ENCODE measurements at places on chromosomes 3 and 15. TPM values are rescaled to one million over a fixed set of nuclear protein-coding genes. Genes with fewer than 3 reads are reported as not detected.

DNA sequence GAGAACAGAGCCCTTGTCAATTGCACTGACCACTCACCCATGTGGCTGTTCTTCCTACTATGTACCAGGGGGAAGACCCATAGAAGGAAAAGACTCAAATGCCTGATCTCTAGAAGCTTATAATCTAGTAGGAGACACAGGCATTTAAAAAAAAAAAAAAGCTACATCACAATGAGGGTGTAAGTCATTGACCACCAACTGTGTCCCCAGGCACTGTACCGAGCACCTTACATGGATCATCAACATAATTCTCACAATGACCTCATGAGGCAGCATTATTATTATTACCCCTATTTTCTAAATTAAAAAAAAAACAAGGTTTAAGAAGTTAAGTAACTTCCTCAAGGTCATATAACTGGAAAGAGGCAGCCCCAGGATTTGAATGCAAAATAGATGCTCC lies 247.4 kb downstream of the SHOX2 start:
- peaks cover 3% of the 10 kb centered on the region for H3K4me1 ChIP-seq
- DNase-seq = no peak
- H3K36me3 ChIP-seq = no peaks in the 10 kb centered on the region

The CCR9 gene
- not detected for total RNA-seq

- no peak overlapping the region for H3K4me3 ChIP-seq
- H3K4me1 ChIP-seq = 0 out of 2 replicates have a peak, but pooled peaks cover 4% of the 10 kb centered on the region
- H3K36me3 ChIP-seq = no peaks in the 10 kb centered on the region
- no peak overlapping the region for H3K27ac ChIP-seq
- no peak for DNase-seq
Measured at GRCh38 chr3:20080956-20081554, 40.8 kb downstream of the KAT2B start.

- no peak overlapping the region for H3K27ac ChIP-seq
- H3K36me3 ChIP-seq = peaks cover 57% of the 10 kb centered on the region
- no peaks in the 10 kb centered on the region for H3K4me1 ChIP-seq
- H3K27me3 ChIP-seq = no peaks in the 10 kb centered on the region
- no peak for DNase-seq
- no peak overlapping the region for H3K4me3 ChIP-seq
Measured at GRCh38 chr15:69435985-69436384, 16.6 kb upstream of the RPLP1 start.

The HRH1 gene
- 0.35 TPM for total RNA-seq

The CHRM5 gene
- total RNA-seq = not detected

GRCh38 chr3:46947546-46947901 lies 29.0 kb downstream of the CCDC12 start:
- no peak for DNase-seq
- H3K27ac ChIP-seq = no peak overlapping the region

- H3K27ac ChIP-seq = no peak overlapping the region
- no peaks in the 10 kb centered on the region for H3K27me3 ChIP-seq
- H3K4me3 ChIP-seq = no peak overlapping the region
- peak; percentile 76 for DNase-seq
Measured at GRCh38 chr15:57861034-57861638, 154.6 kb downstream of the POLR2M start.

DNA sequence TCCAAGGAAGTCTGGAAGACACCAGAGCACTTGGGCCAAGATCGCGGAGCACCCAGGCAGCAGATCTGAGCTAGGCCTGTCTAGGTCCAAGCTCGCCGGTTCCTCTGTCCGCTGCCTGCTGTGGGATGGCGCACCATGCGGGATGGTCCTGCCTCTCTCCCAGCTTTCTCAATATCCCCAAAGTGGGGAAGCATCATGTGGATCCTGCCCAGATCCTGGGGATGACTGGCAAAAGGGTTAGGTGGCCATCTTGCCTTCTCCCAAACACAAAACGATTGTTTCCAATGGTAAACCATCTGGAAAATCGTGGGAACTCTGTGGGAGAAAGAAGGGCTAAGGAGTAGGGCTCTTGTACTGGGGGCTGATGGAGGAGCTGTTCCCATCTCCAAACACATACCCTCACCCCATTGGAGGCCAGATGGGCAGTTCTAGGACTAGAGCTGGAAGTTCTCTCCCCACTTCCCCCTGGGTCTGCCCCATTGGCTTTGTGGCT lies 8.9 kb downstream of the PRKCD start:
- H3K36me3 ChIP-seq = no peaks in the 10 kb centered on the region
- DNase-seq = no peak
- H3K27ac ChIP-seq = no peak overlapping the region
- H3K4me1 ChIP-seq = peaks cover 18% of the 10 kb centered on the region

- H3K27me3 ChIP-seq = no peaks in the 10 kb centered on the region
- no peaks in the 10 kb centered on the region for H3K36me3 ChIP-seq
- DNase-seq = peak; percentile 52
- H3K4me1 ChIP-seq = peaks cover 31% of the 10 kb centered on the region
- H3K4me3 ChIP-seq = no peak overlapping the region
Measured at GRCh38 chr15:26639966-26640365, 132.9 kb downstream of the GABRB3 start.

DNA sequence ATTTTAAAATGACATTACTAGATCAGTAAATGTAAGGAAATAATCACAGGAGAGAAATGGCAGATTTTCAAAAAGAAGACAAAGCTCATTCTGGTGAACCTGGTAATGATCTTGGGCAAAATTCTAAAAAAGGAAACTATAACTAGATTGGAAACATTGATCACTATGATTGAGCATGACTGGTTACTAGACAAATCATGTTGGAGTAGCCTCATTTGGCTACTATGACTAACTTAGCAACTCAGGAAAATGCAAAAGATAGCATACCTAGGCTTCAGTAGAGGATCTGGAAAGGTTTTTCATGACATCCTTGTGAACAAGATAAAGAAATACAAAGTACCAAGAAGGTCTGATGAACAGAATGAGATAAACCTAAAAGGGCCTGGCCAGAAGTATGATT lies 7.6 kb upstream of the TMF1 start:
- no peak overlapping the region for H3K4me3 ChIP-seq
- peaks cover 43% of the 10 kb centered on the region for H3K36me3 ChIP-seq
- no peak overlapping the region for H3K27ac ChIP-seq
- no peaks in the 10 kb centered on the region for H3K27me3 ChIP-seq
- DNase-seq = no peak
- no peaks in the 10 kb centered on the region for H3K4me1 ChIP-seq

GRCh38 chr3:158167737-158168557 lies 58.1 kb downstream of the RSRC1 start:
- no peaks in the 10 kb centered on the region for H3K36me3 ChIP-seq
- H3K27me3 ChIP-seq = no peaks in the 10 kb centered on the region
- H3K4me3 ChIP-seq = no peak overlapping the region
- H3K4me1 ChIP-seq = 0 out of 2 replicates have a peak, but pooled peaks cover 3% of the 10 kb centered on the region
- no peak overlapping the region for H3K27ac ChIP-seq
- no peak for DNase-seq

DNA sequence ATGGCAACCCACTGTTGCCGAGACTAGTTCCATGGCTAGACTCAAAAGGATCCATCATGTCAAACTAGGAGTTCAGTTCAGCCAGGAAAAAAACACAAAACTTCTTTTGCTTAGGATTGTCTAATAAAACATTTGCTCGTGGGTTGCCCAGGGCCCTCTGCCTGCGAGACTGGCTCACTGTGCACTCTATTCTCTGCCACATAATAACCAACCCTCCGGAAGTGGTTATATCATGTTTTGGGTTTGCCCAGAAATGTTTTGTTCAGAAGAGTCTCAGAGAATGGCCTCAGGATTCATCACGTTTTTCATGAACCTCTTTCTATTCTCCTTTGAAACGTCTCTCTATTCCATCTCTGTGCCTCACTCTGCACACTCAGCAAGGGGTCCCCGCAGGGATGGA lies 216.1 kb downstream of the SV2B start:
- no peaks in the 10 kb centered on the region for H3K4me1 ChIP-seq
- DNase-seq = no peak
- H3K27ac ChIP-seq = no peak overlapping the region
- no peaks in the 10 kb centered on the region for H3K36me3 ChIP-seq
- H3K27me3 ChIP-seq = no peaks in the 10 kb centered on the region

GRCh38 chr3:181941250-181941649 lies 229.5 kb downstream of the SOX2 start:
- H3K27me3 ChIP-seq = no peaks in the 10 kb centered on the region
- peaks cover 36% of the 10 kb centered on the region for H3K4me1 ChIP-seq
- H3K36me3 ChIP-seq = no peaks in the 10 kb centered on the region
- no peak for DNase-seq
- no peak overlapping the region for H3K27ac ChIP-seq

GRCh38 chr15:44490622-44491021 lies 46.3 kb upstream of the EIF3J start:
- H3K36me3 ChIP-seq = peaks cover 17% of the 10 kb centered on the region
- DNase-seq = no peak
- H3K27ac ChIP-seq = no peak overlapping the region
- no peak overlapping the region for H3K4me3 ChIP-seq
- H3K27me3 ChIP-seq = no peaks in the 10 kb centered on the region
- no peaks in the 10 kb centered on the region for H3K4me1 ChIP-seq

GRCh38 chr3:3627114-3627513 lies 172.1 kb upstream of the LRRN1 start:
- no peaks in the 10 kb centered on the region for H3K27me3 ChIP-seq
- H3K4me3 ChIP-seq = no peak overlapping the region
- no peak overlapping the region for H3K27ac ChIP-seq
- no peaks in the 10 kb centered on the region for H3K36me3 ChIP-seq
- no peak for DNase-seq

DNA sequence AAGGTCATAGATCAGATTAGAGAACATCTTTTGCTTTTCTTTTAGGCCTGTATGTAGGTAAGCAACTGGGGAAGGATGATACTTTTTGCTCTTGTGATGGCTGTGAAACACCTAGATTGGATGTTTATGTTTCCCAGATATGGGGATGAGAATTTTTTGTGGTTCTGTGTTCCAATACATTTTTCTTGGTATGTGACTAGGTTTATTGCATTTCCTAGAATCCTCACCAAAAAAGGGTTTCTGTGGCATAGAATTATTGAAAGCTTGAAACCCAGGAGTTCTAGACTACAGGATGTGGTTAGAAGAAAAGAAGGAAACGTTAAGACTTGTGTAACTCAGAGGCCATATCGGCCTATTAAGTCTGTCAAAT lies 25.8 kb downstream of the OXNAD1 start:
- DNase-seq = no peak
- no peaks in the 10 kb centered on the region for H3K27me3 ChIP-seq

- H3K27me3 ChIP-seq = no peaks in the 10 kb centered on the region
- no peaks in the 10 kb centered on the region for H3K36me3 ChIP-seq
- peaks cover 7% of the 10 kb centered on the region for H3K4me1 ChIP-seq
- no peak overlapping the region for H3K27ac ChIP-seq
- H3K4me3 ChIP-seq = no peak overlapping the region
Measured at GRCh38 chr3:36804295-36805055, 40.1 kb upstream of the DCLK3 start.

- H3K36me3 ChIP-seq = no peaks in the 10 kb centered on the region
- no peak overlapping the region for H3K27ac ChIP-seq
- H3K27me3 ChIP-seq = no peaks in the 10 kb centered on the region
Measured at GRCh38 chr3:40617084-40617483, 92.3 kb downstream of the ZNF621 start.

DNA sequence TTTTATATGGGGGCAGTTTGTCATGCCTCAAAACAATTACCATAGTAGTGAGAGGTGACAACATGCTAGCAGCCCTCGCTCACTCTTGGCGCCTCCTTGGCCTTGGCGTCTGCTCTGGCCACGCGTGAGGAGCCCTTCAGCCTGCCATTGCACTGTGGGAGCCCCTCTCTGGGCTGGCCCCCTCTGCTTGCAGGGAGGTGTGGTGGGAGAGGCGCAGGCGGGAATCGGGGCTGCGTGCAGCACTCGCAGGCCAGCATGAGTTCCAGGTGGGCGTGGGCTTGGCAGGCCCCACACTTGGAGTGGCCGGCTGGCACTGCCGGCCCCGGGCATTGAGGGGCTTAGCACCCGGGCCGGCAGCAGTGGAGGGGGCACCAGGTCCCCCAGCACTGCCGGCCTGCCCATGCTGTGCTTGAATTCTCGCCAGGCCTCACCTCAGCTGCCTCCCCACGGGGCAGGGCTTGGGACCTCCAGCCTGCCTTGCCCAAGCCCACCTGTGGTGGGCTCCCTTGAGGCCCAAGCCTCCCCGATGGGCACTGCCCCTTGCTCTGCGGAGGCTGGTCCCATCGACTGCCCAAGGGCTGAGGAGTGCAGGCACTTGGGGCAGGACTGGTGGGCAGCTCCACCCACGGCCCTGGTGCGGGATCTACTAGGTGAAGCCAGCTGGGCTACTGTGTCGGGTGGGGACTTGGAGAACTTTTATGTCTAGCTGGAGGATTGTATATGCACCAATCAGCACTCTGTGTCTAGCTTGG lies 38.8 kb upstream of the EIF5A2 start:
- no peak overlapping the region for H3K4me3 ChIP-seq
- DNase-seq = no peak
- H3K36me3 ChIP-seq = peaks cover 8% of the 10 kb centered on the region
- no peaks in the 10 kb centered on the region for H3K27me3 ChIP-seq
- no peak overlapping the region for H3K27ac ChIP-seq

DNA sequence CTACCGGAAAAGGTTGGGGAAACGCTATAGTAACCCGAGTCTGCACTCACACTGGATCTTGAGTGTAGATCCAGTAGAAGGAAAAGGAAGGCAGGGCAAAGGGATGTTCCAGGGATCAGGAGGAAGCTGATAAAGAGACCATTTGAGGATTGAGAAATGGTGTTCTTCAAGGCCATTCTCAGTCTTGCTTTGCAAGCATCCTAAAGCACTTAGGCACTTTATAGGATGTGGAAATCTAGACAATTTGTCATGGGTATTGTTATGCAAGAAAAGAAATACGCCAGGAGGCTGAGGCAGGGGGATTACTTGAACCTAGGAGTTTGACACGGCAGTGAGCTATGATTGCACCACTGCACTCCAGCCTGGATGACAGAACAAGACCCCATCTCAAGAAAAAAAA lies 13.2 kb upstream of the SCAMP5 start:
- no peak for DNase-seq
- H3K4me3 ChIP-seq = no peak overlapping the region
- H3K27ac ChIP-seq = no peak overlapping the region
- H3K27me3 ChIP-seq = no peaks in the 10 kb centered on the region
- no peaks in the 10 kb centered on the region for H3K4me1 ChIP-seq

GRCh38 chr3:83189634-83190033 lies 1428.2 kb upstream of the GBE1 start:
- H3K27me3 ChIP-seq = no peaks in the 10 kb centered on the region
- H3K36me3 ChIP-seq = no peaks in the 10 kb centered on the region
- no peak overlapping the region for H3K4me3 ChIP-seq
- H3K27ac ChIP-seq = no peak overlapping the region
- H3K4me1 ChIP-seq = no peaks in the 10 kb centered on the region

- no peaks in the 10 kb centered on the region for H3K36me3 ChIP-seq
- no peaks in the 10 kb centered on the region for H3K4me1 ChIP-seq
- no peak overlapping the region for H3K27ac ChIP-seq
- H3K4me3 ChIP-seq = no peak overlapping the region
- DNase-seq = peak; percentile 98
- H3K27me3 ChIP-seq = no peaks in the 10 kb centered on the region
Measured at GRCh38 chr3:179898024-179898423, 138.7 kb downstream of the PEX5L start.
